ENCODE measurements at places on chromosomes 4 and X.

GRCh38 chr4:6749340-6750171 is 33.0 kb upstream of the KIAA0232 start:
- DNase-seq: no peak

DNA sequence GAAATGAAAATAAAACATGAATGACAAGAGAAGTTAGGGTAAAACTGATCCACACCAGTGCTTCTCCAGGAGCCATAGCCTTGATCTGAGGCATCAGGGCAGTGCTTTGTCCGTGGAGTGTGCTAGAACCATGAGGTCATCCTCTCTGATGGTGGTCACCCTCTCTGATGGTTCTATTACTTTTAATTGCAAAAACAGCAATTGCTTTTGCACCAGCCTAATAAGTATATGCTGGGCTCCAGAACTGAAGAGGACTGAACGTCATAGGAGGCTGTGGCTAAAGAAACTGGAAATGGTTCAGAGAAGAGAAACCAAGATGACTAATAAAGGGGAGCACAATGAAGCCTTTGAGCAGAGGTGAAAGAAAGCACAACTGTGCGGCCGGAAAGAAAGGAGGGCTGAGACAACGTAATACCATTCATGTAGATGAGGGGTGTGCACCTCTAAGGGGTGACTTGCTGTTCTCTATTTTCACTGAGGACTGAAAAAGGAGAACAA is 17.0 kb upstream of the TMEM154 start:
- DNase-seq: no peak

DNA sequence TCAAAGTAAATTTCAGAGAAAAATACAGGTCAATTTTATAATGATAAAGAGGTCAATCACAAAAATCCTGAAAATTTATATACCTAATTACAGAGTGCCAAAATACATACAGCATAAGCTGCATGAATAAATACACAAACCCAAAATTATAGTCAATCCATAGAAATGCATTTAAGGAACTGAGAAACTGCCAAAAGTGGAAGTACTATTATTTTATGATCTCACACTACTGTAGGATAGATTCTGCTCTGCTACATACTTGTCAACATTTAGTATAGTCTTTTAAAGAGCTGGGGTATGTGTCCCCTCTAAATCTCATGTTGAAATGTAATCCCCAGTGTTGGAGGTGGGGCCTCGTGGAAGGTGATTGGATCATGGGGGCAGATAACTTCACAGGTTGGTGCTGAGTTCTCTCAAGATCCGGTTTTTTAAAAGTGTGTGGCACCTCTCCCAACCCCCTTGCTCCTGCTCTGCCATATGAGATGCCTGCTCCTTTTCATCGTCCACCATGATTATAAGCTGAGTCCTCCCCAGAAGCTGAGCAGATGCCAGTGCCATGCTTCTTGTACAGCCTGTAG is 31.8 kb downstream of the CHIC2 start:
- no peak for DNase-seq

- no peak for DNase-seq
Measured at GRCh38 chr4:37905533-37906169, 14.8 kb downstream of the TBC1D1 start.

GRCh38 chrX:19679787-19680186 is 164.5 kb upstream of the MAP3K15 start:
- no peak for DNase-seq

- DNase-seq: no peak
Measured at GRCh38 chr4:26877961-26878360, 17.3 kb downstream of the STIM2 start.

DNA sequence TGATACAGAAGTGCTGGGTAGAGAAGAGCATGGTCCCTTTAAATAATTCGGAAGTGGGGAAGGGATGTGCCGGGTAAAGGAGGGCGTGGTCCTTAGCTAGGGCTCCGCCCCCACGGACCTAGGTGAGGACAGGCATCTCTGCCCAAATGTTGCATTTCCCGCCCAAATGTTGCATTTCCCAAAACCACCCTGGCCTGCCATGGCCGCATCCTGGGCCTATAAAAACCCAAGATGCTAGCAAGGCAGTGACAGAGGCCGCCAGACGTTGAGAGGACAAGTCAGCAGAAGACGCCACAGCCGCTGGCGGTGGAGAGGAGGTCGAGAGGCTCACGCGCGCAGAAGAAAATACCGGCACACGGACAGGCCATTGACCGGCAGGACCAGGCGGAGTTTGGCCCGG is 46.1 kb downstream of the ZFP42 start:
- no peak for DNase-seq

DNA sequence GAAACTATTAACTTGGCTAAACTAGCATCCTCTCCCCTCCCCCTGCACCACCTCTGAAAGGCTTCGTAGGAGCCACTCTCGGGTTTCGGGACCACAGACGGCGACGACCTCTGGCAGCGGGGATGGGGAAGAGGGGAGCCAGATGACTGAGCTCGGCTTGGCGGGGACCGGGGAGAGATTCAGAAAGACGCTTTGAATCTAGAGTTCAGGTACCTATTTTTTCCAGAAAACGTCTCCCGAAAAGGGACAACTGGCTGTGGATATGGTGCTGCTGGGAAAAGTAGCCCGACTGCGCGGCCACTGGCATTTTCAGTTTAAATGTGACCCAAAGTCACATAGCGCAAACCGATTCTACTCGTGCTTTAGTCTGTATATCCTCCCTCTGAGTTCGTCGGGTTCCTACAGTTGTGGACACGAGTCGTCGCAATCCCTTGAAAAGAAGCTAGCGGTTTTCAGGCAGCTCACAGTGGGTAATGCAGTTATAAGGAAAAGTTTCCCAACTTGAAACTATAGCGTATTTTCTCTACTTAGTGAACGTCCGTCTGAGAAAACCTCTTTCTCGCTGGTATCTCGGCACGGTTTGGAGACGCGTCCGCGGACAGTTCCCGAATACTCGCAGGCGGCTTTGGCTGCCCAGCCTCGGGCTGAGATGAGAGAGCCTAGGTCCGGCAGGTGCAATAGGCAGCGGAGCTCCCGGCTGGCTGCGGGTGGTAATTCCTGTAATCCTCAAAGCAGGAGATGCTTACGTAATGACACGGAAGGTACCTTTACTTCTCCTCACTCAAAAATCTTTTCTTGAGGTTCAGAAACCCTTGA is 1.3 kb downstream of the PARM1 start:
- no peak for DNase-seq

DNA sequence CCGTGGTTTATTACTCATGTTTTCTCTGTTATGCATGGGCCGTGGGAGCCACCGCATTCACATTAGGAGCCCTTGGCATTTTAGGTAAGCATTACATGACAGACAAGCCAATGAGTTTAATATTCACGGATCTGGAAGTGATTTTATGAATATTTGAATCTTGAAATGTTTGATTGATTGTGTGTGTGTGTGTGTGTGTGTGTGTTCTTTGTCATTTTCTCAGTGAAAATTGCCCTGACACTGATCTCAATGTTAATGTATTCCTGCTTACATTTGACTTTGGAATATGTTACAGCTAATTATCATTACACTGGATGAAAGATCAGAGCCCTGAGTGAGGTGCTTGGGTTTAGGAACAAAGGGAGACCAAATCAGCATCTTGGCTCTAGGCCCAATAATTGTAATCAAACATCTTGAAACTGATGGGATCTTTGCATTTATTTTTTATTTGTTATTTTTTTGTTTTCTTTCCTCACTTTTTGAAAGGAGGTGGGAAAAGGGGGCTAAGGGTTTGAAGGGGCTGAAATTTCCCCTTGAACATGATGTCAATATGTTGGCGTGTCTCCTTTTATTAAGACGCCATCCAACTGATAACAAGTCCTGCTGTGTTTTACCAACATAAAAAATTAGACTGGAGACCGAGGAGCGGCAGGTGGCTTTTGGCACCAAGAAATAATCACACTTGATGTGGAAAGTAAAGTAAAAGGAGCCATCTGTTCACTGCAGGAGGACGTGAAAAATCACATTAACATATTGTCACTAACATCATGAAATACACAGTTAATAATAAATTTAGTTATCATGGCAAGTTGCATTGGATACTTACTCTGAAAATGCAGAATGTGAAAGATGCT is 5.2 kb upstream of the GK2 start:
- DNase-seq: no peak

- peak; percentile 5 for DNase-seq
Measured at GRCh38 chrX:17046478-17047097, 100.1 kb downstream of the REPS2 start.

DNA sequence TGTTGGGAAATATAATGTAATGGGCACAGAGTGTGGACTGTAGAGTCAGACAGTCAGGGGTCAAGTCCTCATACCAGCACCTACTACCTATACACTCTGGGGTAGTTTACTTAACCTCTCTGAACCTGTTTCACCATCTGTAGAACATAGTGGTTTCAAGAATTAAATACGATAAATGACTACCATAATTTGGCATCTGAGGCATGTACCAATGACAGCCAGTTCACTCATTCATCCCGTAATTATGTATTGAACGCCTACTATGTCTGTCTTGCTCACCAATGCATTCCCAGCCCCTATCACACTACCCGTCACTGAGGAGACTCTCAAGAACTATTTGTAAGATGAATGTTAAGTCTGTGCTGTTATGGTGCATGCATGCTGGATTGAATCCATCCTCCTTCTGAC is 2.0 kb upstream of the FGB start:
- no peak for DNase-seq

- DNase-seq: no peak
Measured at GRCh38 chr4:178612733-178613132, 1170.5 kb upstream of the AGA start.

- no peak for DNase-seq
Measured at GRCh38 chr4:18815081-18815778, 793.7 kb upstream of the LCORL start.

GRCh38 chr4:22191565-22191964 is 243.0 kb upstream of the KCNIP4 start:
- no peak for DNase-seq

GRCh38 chrX:45959567-45959966 is 585.7 kb downstream of the ZNF674 start:
- DNase-seq: no peak

GRCh38 chr4:6268650-6269615 is 717 bp upstream of the WFS1 start:
- DNase-seq: no peak

- no peak for DNase-seq
Measured at GRCh38 chr4:128524311-128524710, 236.7 kb upstream of the PGRMC2 start.

DNA sequence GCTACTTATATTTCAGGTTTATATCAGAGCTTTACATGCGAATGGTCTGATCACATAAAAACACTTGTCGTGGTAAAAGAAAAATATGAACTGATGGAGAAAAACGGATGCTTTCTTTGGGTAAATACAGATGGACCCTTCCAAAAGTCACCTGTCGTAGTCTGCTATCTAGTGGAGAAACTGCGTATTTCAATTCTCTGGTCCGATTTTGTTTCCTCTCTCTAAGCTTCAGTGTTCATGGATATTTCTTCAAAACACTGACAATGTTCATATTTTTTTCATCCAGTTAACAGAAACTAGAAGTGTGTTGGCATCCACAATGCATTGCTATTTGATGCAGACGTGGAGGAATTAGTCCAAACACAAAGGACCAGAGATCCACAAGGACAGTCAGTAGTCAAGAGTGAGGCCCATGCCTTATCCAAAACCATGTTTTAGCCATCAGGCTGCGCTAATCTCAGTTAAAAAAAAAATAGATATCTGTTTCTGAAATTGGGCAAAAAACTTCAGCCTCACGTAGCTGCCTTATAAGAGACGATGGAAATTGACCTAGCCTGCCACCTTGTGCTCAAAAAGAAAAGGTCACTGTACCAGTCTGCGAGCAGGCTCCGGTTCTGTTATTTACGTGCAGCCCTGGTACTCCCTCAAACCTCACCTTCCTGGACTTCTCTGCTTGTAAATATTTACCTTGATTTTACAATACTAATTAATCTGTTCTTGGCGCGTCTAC is 16.0 kb downstream of the MEPE start:
- no peak for DNase-seq

DNA sequence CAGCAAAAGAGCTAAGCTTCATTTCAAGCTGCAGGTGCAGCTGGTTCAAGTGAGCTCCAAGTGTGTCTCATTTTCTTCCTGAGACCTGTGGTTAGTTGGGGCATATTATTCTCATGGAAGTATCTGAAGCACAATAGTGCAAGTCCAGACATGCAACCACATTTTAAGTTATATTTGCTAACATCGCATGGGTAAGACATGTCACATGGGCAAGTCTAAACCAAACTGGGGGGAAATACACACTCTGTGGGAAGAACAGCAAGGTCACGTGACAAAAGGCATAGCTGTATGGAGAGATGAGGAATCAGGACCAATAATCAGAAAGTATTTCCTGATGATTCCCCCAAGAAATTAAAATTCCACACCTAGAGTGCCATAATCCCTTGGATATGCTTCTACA is 94.9 kb upstream of the NDP start:
- no peak for DNase-seq

- no peak for DNase-seq
Measured at GRCh38 chr4:179977378-179977777, 2265.8 kb upstream of the TENM3 start.

DNA sequence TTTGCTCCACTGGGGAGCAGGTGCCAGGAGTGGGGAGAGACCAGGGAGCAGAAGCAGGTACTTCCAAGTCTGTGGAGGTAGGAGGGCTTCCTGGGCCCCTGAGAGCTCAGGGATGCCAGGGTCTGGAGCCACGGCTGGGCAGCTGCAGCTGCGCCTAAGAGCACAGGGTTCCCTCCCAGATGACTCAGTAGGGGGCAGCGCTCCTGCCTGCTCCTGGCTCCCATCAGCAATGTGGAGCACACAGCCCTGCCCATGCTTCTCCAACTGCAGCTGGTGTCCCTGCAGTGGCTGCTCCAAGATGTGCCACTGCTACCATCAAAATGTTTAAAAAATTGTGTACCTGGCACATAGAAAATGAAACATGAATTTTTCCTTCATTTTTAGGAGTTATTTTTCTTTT is 1028.2 kb downstream of the PCDH7 start:
- DNase-seq: no peak

DNA sequence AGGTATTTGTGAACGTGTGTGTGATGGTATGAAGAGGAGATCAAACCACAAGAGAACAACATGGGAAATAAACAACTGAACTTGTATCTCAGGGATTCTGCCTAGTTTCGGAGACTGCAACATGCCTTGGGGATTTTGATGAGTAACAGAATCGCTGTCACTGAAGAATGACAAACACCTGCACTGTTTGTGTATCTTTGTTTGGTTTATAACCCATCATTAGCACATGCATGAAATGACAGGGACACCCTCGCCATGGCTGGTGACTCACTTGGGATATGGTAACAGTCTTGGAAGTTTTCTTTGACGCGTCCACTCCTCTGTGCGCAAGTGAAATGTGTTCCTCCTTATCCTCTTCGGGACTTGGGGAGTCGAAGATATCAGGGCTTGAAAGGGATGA is 30.3 kb upstream of the MAP3K15 start:
- DNase-seq: no peak

Measured in stimulated activated CD4-positive, alpha-beta T cell treated with anti-CD3 and anti-CD28 coated beads, Interleukin-1b, Interleukin-23, amount 100 ng/mL, for 1 hour (primary cell).